Dermis microvascular lymphatic vessel endothelial cell (primary cell): ENCODE measurements at places on chromosomes 11 and 22. TPM values are rescaled to one million over a fixed set of nuclear protein-coding genes. Genes with fewer than 3 reads are reported as not detected.

Gene CALCA
- total RNA-seq, result not detected in 2 replicates

Gene DEFB131B
- not detected in 2 replicates for total RNA-seq

Gene FOXRED2
- 4.0 and 6.8 TPM in 2 replicates for total RNA-seq

Gene DBX1
- total RNA-seq, result not detected in 2 replicates

- no peak for DNase-seq
Observed at GRCh38 chr11:62678433-62678769, 472 bp downstream of the UBXN1 start.

DNA sequence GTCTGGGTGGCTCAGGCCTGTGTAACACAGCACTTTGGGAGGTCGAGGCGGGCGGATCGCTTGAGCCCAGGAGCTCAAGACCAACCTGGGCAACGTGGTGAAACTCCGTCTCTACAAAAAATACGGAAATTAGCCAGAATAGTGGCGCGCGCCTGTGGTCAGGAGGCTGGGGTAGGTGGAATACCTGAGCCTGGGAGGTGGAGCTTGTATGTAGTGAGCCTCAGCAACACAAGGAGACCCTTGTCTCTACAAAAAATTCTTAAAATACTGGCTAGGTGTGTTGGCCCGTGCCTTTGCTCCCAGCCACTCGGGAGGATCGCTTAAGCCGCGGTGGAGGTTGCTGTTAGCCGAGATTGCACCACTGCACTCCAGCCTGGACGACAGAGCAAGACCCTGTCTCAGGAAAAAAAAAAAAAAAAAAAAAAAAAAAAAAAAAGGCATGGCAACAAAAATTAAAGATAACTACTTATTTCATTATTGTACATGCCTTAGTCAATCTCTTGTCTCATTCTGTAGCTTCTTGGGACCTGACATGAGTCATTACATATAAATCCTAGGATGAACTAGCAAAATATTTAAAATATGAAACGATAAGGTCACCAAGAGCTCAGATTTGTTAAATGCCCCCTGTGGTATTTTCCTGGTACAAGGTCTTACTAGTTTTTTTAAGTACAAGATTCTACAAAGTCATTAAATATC, 1.1 kb downstream of the TAF1D start:
- peak; percentile 21 for DNase-seq

GRCh38 chr22:34475886-34476285, 555.6 kb upstream of the LARGE1 start:
- no peak for DNase-seq

DNA sequence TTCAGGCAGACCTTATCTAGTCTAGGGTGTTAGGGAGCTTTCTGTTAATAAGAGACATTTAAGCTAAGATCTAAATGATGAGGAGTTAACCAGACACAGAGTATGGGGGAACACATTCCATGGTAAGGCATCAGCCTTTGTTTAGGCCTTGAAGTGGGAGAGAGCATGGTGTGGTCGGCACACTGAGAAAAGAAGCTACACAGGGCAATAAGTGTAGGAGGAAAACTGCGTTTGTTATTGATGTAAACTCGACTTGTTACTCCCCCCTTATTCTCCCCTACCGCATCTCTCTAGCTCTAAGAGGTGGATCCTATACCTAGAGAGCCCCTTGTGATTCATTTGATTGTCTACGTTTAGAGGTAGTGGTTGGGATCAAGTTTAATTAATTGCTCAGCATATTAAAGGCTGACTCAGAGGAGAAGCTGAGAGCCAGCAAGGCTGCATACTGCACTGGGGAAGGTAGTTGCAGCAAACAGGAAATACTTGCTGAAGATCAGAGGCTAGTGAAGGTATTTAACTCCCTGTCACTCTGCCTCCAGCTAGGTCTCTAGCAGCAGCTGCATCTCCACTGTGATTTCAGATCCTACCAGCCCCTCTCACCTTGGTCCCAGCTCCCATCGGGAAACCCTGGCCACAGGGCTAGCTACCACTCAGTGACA, 86.8 kb upstream of the TEAD1 start:
- DNase-seq, result peak; percentile 11

- DNase-seq, result no peak
Observed at GRCh38 chr11:45424411-45425180, 138.5 kb upstream of the SYT13 start.

DNA sequence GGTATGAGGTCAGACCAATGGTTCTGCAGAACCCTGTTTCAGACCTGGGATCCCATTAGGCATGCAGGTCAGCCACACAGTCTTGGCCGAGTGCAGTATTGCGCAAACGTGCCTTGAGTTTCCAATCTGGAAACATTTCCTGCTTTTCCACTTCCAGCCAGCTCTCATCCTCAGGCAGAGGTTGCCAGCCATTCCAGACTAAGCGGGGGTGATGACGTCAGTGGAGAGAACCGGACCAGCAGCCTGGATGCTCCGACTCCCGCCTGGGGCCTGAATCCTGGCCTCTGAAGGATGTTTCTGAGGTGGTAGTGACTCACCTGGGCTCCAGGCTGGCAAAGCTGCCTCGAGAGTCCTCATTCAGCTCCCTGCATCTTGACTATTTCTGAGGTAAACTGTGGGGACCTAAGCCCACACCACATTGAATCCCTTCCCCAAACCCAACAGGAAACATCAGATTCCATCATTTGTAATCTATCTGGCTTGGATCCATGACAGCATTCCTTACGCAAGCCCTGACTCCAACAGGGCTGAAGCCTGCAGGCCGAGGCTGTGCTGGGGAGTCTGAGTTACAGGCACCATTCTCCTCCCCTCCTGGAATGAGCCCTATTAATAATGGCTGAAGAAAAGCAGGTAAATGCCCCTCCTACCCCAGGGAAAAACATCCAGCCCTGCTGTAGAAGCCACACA, 83.0 kb downstream of the ABTB2 start:
- DNase-seq, result peak; percentile 8

DNA sequence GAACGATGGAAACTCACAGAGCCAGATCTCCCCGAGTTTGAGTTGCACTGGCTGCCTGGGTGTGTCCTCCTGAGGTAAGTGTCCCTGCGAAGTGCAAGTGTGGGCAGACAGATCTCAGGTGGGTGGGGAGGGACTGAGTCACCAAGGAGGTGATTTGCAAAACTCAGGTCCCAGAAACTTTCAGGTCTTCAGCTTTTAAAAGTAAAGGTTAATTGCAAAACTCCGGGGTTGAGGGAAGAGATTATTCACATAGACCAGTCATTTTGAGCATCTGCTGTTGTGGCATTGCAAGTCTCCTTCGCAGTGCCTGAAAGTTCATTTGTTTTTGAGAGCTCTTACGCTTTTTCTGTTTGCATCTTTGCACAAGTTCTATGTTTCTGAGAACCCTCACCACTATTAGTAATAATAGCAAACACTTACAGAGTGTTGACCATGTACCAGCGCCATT, 7.1 kb downstream of the CD44 start:
- no peak for DNase-seq

DNA sequence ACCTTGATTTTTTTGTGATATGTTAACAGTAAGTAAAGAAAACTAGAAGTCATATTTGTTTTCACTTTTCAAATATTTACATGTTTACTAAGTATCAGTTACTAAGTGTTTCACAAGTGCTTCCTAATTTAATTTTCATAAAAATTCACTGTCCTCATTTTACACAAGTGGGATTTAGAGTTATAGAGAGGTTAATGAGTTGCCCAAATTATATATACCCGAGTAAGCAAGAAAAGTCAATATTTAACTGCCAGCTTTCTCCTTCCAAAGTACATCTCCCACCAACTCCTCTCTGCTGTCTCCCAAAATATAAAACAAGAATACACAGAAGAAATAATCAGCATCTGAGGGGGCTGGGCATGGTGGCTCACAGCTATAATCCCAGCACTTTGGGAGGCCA, 896.7 kb upstream of the ANO3 start:
- DNase-seq, result no peak

DNA sequence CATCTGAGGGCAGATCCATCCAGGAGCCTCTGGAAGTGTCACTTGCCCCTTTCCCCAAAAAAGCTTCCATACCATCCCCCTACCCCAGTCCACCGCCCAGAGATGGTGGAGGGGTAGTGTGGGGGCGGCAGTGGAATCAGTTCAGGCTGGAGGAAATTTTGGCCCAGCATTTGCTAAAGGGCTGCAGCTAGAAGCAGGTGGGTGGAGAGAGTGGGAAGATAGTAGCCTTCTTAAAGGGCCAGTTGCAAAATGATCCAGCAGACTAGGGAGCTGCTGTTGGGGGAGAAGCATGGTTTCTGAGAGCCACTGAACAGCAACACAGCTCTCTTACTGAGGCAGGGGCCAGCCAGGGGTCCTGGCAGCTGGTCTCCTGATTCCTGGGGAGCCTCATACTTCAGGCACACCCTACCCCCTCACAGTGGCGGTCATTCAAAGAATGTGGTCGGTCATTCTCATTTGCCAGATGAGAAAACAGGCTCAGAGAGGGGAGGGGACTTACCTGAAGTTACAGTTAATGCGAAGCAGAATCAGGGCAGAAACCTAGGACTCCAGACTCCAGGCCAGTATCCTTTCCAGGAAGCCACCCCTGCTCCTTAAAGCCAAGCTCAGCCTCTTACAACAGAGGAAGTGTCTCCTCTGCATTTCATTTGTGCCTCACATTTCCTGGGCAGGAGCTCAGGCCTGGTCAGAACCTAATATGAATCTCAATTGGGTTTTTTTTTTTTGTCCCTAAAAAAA, 5.4 kb downstream of the SEC14L2 start:
- no peak for DNase-seq

DNA sequence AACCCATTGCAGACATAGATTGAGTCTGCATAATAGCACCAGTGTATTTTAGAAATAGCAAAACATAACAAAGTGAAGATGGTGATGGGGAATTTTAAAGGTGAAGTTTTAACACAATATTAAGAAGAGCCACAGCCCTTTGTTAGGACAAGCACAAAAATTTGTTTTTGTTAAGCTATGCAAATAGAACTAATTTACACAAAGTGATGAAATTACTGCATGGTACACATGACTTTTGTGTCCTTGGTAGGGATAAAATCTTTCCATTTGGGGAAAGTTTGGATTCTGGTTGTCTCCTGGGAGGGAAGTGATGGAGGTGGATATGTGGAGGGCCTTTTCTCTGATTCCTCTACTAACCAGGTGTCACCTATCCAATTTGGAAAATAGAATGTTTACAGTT, 50.4 kb upstream of the MTNR1B start:
- no peak for DNase-seq
